ENCODE measurements at places on chromosomes 16 and 17.

DNA sequence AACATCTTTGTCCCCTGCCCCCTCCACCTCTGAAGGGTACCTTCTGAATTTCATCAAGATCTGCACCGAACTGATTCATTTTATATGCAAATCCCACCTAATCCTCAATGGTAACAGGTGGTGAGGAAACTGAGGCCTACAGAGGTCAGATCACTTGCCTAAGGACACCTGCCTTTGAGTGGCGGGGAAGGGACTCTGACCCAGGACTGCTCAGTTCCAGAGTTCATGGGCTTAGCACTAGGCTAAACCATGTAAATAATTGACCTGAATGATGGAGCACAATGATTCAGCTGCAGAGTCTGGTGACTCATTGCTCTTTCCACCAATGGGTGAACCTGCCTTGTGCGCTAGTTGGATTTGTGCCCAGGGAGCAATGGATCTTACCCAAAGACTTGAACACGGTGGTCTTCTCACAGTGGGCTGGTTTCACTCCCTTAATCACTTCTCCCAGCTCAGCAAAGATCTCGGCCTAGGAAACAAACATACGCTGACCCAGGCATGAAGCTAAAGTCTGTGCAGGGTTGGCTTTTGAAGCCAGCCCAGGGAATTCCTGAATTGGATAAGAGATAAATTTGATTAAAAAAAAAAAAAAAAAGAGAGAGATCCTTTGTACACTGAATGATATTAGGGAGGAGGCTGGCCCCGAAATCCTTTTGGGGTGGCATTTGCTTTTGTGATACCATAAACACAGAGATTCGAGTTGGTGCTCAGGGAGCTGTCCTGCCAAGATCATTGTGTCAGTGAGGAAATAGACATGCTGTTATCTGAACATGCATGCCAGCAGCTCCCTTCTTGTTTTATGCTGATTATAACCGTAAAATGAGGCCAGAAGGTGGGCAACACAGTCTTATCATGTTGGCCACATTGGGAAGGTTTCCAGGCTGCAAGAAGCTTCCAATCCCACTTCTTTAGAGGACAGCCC, 17.0 kb downstream of the CRYM start:
- no peak for DNase-seq

DNA sequence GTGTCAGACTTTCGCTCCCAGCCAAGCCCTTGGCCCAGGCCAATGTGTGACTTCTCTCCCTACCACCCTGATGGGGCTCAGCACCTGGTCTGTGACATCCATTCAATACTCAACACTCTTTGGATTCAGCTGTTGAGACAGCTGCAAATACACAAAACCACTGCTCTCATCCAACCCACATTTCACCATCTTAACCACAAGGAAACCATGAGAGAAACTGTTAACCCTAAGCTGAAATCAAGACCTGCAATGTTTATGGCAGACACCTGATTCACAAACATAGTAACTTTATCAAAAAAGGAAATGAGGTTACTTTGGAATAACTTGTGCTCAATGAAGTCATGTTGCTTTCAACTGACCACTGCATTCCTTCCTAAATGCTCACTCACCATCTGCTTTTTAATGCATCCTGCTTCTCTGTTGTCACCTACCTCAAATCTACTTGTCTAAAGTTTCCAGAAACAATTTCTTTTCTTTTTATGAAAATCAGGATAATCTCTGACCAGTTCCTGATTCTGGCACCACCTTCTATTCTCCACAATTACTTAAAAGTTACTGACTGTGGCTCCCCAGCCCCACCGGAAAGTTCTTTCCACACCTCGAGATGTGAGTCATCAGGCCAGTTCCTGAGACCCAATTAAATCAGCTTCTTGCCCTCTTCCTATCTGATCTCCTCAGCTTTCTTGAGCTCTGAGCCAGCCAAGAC, 88.2 kb downstream of the NOG start:
- no peak for DNase-seq

DNA sequence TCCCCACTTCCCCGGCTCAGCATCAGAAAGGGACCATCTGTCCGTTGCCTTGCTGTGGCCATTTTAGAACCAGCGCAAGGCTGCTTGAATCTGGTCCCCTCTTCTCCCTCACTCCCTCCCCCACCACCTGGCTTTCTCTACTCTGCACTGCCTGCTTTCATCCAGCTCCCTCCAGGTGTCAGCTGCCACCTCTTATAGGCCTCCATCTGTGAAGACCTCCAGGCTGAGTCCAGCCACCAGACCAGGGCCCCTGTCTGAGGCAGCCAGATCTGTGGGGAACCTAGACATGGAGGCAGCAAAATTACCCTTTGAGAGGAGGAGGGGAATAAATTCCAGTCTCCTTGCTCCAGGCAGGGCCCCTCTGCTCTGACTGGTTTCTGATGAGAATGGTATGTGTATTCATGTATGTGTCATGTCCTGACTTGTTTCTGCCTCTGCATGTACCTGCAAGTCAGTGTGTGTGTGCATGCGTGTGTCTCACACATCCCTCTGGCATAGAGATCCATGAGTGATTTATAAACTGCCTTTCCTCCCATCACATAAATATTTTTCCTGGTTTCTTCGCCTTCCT, 21.1 kb downstream of the MINK1 start:
- no peak for DNase-seq

DNA sequence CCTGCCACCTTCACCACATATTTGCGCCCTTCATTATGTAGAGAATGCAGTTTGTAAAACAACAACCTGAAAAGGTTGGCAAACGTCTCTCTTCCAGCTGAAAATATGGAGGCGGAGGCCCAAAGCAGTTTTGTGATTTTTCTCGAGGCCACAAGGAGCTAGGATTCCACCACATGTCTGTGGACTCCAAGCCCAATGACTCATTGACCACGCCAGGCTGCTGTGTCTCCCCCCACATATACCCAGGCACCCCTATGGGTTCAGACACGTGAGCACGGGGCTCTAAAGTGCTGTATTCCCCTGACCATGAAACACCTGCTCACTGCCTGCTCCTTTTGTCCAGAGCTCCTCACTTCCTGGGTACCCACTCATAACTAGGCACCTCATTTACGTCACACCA, 121.4 kb upstream of the CDH5 start:
- no peak for DNase-seq
